H9 (cell line): ENCODE measurements at places on chromosomes 2 and 18. TPM values are rescaled to one million over a fixed set of nuclear protein-coding genes. Genes with fewer than 3 reads are reported as not detected.

TRIM43 gene
- not detected in 2 replicates for total RNA-seq

GRCh38 chr18:76306685-76307292, 188.3 kb downstream of the ZNF516 start:
- DNase-seq: no peak

- no peak for DNase-seq
These were observed 96.1 kb upstream of the CSRNP3 start for GRCh38 chr2:165373278-165374010.

DNA sequence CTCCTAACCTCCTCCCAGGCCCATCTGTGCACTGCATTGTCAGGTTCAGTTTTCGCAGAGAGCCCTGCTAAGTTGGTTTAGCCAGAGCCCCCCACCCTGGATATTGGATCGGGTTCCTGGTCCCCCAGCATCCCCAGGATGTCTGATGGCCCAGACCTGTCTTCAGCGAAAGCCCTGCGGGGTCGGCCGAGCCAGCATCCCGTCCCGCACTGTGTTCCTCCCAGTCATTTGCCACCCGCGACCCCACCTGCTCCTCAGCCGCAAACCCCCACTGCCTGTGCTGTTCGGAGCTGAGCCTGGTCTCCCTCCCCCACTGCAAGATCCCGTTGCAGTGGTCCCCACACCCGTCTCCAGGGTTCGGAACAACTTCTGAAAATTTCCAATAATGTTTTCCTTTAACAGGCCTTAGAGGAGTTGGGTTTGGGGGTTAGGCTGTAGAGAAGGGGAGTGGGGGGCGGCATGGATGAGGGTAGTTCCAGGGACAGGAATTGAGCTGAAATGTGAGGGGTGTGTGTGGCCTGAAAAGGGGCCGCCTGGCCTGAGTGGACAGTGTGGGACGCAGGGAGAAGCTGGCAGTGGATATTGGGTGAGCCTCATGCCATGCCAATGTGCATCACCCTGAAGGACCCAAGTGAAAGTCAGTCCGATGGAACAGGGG, 1.6 kb upstream of the COPS9 start:
- peak; percentile 24 for DNase-seq

DNA sequence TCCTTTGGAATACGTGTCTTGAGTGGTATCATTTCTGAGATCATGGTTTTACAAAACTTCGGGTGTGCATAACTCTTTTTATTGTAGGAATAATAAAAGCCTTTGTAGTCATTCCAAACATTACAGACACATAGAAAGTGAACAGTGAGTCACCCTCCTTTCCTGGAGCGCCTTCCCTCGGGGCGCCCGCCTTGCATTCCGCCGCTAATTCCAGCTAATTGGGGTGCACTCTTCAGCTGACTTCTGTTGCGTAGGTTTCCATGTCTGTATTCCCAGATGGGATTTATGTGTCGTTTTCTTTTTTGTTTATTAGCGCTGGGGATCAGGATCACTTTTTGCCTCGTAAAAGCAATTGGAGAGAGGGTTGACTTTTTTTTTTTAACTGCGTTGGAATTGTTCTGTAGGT, 18.7 kb downstream of the SH3BP4 start:
- DNase-seq: no peak
